Osteoblast (primary cell): ENCODE measurements at places on chromosomes 2 and 18. TPM values are rescaled to one million over a fixed set of nuclear protein-coding genes. Genes with fewer than 3 reads are reported as not detected.

UGT1A10 gene
- total RNA-seq, result not detected in 2 replicates

- H3K36me3 ChIP-seq, result no peaks in the 10 kb centered on the region
- peaks cover 25% of the 10 kb centered on the region for H3K4me1 ChIP-seq
- peak; percentile 67 for DNase-seq
- no peak overlapping the region for H3K27ac ChIP-seq
- H3K27me3 ChIP-seq, result no peaks in the 10 kb centered on the region
- H3K4me3 ChIP-seq, result no peak overlapping the region
Observed at GRCh38 chr2:8000870-8001269, 681.0 kb upstream of the ID2 start.

CHRNG gene
- not detected in 2 replicates for total RNA-seq

DNA sequence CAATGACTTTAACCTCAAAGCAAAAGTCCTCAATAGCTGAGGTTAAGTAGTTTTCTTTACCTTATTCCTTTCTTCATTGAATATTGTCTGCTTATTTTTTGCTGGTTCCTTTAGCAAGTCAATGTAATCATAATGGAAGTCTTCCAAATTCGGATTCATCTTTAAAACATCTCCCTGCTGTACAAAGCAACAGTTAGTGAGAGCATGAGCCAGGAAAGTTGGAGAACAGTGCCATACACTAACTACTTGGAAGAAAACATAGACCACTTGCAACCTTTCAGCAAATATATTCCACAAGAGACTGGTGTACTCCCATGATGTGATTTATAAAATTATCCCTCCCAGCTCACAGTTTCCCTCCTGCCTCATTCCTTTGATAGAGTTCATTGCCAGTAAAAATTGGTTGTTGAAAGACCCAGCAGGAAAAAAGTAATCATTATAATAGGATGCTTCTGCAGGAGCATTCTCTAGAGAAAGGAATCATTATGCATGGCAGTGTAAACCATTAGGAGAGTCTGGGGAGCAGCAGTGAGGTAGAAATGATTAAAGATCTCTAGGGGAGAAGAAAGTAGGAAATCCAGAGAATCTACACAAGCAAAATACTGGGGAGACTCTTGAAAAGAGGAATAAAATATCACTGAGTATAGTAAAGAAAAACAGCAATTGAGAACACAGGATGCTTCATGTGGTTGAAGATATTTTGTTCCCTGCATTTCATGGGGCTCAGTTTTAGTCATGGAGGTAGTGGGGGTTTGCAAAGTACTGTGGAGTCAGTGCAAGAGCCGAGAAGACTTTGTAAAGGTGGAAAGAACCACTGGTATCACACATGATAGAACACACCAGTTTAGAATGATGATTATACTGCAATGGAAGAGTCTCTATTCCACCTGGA is 38.6 kb upstream of the TTN start:
- no peaks in the 10 kb centered on the region for H3K27me3 ChIP-seq
- no peaks in the 10 kb centered on the region for H3K36me3 ChIP-seq
- peaks cover 21% of the 10 kb centered on the region for H3K4me1 ChIP-seq
- peak; percentile 72 for DNase-seq

DNA sequence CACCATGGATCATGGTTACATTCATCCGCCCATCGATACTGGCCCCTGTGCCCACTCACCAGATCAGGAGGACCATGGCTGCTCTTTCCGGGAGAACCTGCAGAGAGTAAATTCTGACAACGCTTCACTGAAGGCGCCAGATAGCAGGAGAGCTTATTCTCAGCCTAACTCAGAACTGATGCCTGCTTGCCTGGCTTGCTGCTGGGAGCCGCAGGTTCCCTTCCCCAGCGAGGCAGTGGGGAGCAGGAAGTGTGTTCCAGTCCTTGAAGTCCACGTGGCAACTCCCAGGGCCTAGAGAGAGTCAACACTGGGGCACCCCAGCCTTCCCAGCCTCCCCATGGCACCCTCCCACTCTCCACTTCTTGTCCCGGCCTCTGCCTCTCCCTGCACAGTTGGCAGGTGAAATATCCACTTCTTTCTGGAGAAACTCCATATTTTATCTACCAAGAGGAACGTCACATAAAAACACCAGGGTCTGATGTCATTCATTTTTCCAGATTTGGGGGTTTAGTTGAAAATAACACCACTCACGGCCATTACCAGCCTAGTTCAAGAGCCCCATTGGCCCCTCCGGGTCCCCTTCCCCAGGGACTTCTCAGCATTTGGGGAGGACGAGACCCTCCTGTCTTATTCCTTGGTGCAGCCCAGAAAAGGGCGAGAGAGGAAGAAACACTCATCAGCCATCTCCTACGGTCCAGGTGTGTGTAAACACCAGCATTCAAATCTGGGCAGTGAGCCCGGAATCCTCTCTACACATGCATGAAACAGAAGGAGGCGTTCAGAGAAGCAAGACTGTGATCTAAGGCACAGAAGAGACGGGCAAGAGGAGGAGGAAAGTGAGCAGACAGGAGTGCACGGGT is 3.5 kb upstream of the TUBB6 start:
- DNase-seq, result no peak
- peaks cover 10% of the 10 kb centered on the region for H3K4me1 ChIP-seq

SP3 gene
- 113 and 122 TPM in 2 replicates for total RNA-seq
